ENCODE measurements at places on chromosomes 6 and 20.
A peak's percentile ranks its signal among the peaks of the same experiment; 100 is the strongest.

DNA sequence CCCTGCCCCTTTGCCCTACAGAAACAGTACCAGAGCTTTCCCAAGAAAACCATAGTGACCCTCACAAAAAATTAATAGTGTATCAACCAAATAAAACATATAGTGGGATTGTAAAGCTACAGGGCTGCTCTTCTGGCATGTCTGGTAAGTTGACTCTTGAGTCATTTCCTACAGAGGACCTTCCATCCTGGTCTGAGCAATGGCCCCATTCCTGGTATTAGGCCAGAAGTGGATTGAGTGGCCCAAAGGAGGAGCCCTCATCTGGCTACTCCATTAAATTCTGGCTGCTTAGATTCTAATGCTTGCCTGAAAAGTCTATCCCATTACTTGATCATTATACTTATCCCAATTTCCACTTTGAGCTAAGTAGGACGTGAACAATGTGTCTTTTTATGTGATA is 150.9 kb upstream of the HMGN3 start:
- no peak for DNase-seq

GRCh38 chr6:135274561-135275293 is 93.6 kb downstream of the MYB start:
- DNase-seq = no peak

- no peak for DNase-seq
Measured at GRCh38 chr6:150928882-150929281, 63.4 kb downstream of the MTHFD1L start.

- no peak for DNase-seq
Measured at GRCh38 chr20:18832546-18833200, 19.1 kb downstream of the SCP2D1 start.

DNA sequence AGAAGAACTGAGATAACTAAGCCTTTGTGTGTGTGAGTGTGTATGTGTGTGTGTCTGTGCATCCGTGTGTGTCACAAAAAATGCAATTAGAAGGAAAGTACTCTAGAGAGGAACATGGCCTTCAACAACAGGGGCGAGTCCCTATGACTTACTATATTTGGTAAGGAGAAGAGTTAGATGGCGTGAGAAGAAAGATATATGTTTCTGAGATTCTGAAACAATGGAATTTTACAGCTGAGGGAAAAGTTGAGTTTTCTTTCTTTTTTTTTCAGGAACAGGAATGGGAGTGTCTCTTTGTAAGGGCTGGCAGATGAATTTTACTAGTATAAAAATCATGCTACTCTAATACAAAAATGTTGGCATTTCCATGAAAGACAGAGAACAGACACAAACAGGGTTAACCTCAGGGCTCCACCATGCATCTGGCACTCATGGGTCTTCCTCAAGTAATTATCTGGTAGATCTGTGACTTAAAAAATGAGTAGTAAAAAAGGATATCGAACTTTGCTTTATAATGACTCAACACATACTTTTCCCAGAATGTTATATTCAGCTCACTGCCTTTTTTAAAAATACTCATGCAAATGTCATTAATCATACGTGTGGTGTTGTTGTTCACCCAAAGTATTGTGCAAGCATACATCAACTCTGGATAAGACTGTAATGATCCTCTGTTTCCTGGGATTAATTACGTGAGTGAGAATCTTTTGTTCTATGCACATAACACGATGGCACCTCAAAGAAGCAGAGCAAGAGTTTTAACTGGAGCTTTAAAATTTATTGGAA is 12.8 kb upstream of the SASH1 start:
- DNase-seq = peak; percentile 98

DNA sequence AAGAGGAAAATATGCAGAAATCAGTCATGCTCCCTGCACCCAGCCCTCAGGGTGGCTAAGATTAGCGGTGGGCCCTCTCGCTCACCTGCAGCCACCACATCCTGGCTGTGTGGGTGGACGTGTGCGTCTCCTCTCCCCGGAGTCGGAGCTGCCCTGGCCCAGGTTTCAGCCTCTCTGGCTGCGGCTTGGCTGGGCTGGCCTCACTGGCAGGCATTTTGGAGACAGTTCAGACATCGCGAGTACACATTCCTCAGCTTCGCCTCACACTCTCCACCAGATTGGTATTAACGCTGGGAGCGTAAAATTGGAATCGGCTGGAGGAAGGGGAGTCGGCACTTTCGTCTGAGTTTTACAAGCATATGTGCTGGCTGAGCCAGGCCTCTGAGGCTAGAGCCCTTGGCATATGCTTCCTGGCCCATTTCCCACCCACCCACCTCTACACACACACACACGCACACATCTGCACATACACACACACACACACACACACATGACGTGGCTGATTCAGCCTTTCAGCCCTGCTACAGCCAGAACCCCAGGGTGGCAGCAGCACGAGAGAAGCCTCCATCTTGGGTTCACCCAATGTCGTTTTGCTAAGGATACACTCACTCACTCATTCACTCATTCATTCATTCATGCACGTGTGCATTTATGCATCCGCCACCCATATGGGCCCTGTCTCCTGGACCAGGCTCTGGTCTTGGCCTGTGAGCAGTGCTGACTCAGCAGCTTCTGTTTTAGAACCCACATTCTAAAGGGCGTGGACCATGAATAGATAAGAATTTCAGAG is 42.9 kb downstream of the BCAS4 start:
- peak; percentile 92 for DNase-seq

All from fibroblast of skin of right quadriceps (primary cell).